ENCODE measurements at places on chromosomes 16 and 17. TPM values are rescaled to one million over a fixed set of nuclear protein-coding genes. Genes with fewer than 3 reads are reported as not detected.

GRCh38 chr17:27452828-27453227 lies 3.4 kb upstream of the KSR1 start:
- DNase-seq, result no peak

DNA sequence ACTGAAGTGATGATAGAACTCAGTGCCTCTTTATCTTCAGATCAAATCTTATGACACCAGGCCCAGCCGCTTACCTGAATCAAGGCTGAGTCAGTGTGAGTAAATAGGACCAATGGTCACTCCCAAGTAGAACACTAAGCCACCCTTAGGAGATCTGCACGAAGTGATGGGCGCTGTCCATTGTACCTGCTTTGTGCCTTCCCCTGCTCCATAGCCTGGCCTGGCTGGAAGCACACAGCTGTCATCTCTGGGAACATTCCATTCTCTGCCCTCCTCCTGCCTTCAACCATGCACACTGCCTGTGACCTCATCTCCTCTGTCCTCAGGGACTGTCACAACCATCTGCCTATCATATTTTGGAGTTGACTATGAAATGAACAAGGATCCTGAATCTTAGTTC lies 279.5 kb upstream of the ASIC2 start:
- DNase-seq, result no peak

- no peak for DNase-seq
Measured at GRCh38 chr17:43003542-43004172, 2.9 kb upstream of the IFI35 start.

GRCh38 chr17:81859906-81860755 lies at the start of gene P4HB:
P4HB (minus strand) TSS chr17:81860535; CDS start chr17:81860471, 64 bp downstream.
- DNase-seq, result no peak

- DNase-seq, result no peak
Measured at GRCh38 chr16:57994778-57995177, 5.7 kb downstream of the ZNF319 start.

GRCh38 chr17:9291912-9292560 lies 270.7 kb downstream of the NTN1 start:
- no peak for DNase-seq

GRCh38 chr16:58197314-58198012 lies 443 bp downstream of the CSNK2A2 start:
- no peak for DNase-seq

DNA sequence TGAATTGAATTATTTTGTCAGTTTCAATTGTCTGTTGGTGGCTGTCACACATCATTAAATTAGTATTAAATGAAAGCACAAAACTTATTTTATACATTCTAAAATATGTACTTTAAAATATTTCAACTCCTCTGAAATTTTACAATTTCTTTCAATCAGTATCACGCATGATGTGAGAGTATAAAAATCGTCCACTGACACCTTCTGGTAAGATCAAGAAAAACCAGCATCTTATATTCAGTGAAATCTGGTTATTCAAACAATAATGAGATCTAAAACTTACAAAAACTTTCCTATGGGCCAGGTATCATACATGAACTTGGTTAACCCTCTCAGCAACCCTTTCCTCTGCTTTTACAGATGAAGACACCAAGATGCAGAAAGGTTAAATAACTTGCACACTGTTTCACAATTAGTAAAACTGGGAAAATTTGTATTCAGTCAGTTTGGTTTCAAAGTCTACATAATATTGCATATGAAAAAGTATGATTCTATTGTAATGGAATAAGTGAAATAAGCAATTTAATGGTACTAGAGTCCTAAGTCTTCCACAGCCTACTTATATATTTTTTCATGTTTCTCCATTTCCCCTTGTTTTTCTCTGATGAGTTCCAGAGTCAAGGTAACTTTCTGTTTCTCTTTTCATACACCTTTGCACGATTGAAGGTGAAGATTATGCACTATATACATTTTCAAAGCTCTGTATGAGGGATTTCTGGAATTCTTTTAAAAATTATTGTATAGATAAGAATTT lies 58.7 kb downstream of the EFCAB5 start:
- DNase-seq, result no peak

Gene MT1M
- polyA plus RNA-seq, result 1.9 TPM

Data from hindlimb muscle (tissue), 1 donor.